ENCODE measurements at places on chromosomes 13 and 19. TPM values are rescaled to one million over a fixed set of nuclear protein-coding genes. Genes with fewer than 3 reads are reported as not detected.

BRME1 gene
- total RNA-seq: 4.2 TPM

ZNF772 gene
- total RNA-seq: 32.7 TPM

SELENOV gene
- 4.7 TPM for total RNA-seq

C19orf67 gene
- not detected for total RNA-seq

PDCD5 gene
- total RNA-seq: 33.1 TPM

IL11 gene
- 0.41 TPM for total RNA-seq

TPTE2 gene
- not detected for total RNA-seq

ZNF99 gene
- total RNA-seq: 0.82 TPM

ADAMTS10 gene
- 78.6 TPM for total RNA-seq

ODAD3 gene
- 0.64 TPM for total RNA-seq

MBD3L5 gene
- not detected for total RNA-seq

MAMSTR gene
- total RNA-seq: 8.9 TPM

HCN2 gene
- 0.53 TPM for total RNA-seq

BEST2 gene
- not detected for total RNA-seq

C3 gene
- 34.5 TPM for total RNA-seq

CYP2A7 gene
- not detected for total RNA-seq

PTBP1 gene
- 301 TPM for total RNA-seq

PGLYRP1 gene
- 9.9 TPM for total RNA-seq

ZNF154 gene
- total RNA-seq: 24.1 TPM

KLK4 gene
- not detected for total RNA-seq

PRODH2 gene
- 14.4 TPM for total RNA-seq

NLRP11 gene
- 0.18 TPM for total RNA-seq

PRX gene
- 8.5 TPM for total RNA-seq

LILRB3 gene
- total RNA-seq: 18.0 TPM

ZNF738 gene
- total RNA-seq: 26.4 TPM

KL gene
- total RNA-seq: 44.2 TPM

C19orf33 gene
- 6.8 TPM for total RNA-seq

IGSF23 gene
- total RNA-seq: 0.76 TPM

CEACAM3 gene
- total RNA-seq: 2.6 TPM

LNX2 gene
- total RNA-seq: 11.6 TPM

AXL gene
- total RNA-seq: 48.8 TPM

PSG11 gene
- total RNA-seq: not detected

FXYD1 gene
- 19.7 TPM for total RNA-seq

KIR2DL4 gene
- total RNA-seq: not detected

ZNF723 gene
- total RNA-seq: not detected

IQCN gene
- 3.3 TPM for total RNA-seq

C19orf85 gene
- total RNA-seq: not detected

ZNF614 gene
- total RNA-seq: 14.0 TPM

ZNF737 gene
- total RNA-seq: 49.7 TPM

IGFL3 gene
- not detected for total RNA-seq

CXCL17 gene
- total RNA-seq: 0.23 TPM

ARGLU1 gene
- total RNA-seq: 112 TPM

Measured in metanephros (tissue), 2 donors.